ENCODE measurements at places on chromosomes 3 and 15.
A peak's percentile ranks its signal among the peaks of the same experiment; 100 is the strongest.

DNA sequence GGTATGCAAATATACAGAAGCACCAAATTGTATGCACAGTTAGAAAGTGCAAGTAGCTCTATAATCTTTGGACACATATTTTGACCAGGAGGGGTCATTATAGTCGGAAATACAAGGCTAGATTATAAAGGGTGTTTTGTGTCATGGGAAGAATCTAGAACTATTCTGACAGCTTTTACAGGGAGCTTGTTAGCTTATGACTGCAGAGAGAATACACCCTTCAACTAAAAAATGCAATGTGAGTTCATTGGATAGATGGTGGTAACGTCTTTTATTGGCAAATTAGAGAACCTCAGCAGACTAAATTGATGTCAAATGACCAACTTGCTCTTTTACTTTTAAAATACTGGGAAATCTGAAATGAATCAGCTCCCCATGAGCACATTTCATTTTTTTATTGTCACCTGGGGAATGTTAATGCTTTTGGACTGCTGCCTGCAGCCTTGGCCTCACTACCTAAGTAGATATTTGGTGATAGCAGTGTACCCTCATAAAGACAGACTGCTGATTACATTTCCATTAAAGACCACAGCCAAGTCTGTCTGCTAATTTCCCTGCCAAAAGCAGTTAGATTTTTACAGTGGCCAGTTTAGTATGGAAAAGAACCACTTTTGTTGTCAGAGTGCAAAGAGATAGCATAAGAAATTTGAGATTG lies 515.9 kb upstream of the DPPA4 start:
- DNase-seq: no peak

- no peak for DNase-seq
These were observed 374.1 kb downstream of the FHIT start for GRCh38 chr3:60877188-60877587.

GRCh38 chr15:67790610-67791319 lies 34.5 kb upstream of the SKOR1 start:
- DNase-seq: no peak

GRCh38 chr15:52651868-52652267 lies 27.3 kb downstream of the ATOSA start:
- peak; percentile 83 for DNase-seq

DNA sequence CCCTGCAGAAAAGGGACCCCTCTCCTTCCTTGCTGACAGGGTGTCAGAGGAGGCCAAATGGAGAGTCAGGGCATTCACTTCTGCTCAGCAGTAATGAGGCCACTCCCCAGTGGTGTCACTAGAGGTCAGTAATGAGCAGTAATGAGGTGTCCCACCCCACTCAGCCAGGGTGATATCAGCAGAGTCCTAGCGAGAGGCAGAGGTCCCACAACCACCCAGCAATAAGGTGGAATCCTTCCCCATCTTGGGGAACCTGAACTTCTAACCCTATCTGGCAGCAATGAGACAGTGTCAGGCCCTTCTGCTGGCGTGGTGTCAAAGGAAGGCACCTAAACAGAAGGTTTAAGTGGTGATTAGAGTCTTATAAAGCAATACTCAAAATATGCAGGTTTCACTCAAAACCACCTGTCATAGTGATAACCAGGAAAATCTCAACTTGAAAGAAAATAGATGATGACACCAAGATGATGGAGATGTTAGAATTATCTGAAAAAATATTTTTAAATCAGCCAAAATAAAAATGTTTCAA lies 12.9 kb downstream of the OCA2 start:
- DNase-seq: peak; percentile 15

Data from HFF-Myc (cell line).